ENCODE measurements at places on chromosomes 11 and 22.

DNA sequence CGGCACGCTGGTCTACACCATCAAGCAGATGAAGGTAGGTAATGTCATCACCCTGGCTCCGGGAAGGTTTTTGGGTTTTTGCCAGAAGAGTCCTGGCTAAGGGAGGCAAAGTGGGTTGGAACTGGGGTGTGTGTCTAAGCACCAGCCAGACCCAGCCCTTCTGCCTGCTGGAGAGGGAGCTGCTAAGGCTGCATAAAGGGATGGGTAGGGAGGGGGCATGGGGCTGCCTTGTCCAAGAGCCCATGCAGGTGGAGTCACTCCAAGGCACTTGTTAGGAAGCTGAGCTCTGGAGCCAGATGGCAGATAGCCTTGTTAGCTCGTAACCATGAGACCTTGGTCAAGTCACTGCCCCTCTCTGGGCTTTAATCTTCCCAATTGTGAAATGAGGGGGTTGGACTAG is 48.0 kb downstream of the TIMP3 start:
- no peak for DNase-seq

GRCh38 chr22:21077884-21078508 is 32.2 kb downstream of the LRRC74B start:
- DNase-seq: no peak

DNA sequence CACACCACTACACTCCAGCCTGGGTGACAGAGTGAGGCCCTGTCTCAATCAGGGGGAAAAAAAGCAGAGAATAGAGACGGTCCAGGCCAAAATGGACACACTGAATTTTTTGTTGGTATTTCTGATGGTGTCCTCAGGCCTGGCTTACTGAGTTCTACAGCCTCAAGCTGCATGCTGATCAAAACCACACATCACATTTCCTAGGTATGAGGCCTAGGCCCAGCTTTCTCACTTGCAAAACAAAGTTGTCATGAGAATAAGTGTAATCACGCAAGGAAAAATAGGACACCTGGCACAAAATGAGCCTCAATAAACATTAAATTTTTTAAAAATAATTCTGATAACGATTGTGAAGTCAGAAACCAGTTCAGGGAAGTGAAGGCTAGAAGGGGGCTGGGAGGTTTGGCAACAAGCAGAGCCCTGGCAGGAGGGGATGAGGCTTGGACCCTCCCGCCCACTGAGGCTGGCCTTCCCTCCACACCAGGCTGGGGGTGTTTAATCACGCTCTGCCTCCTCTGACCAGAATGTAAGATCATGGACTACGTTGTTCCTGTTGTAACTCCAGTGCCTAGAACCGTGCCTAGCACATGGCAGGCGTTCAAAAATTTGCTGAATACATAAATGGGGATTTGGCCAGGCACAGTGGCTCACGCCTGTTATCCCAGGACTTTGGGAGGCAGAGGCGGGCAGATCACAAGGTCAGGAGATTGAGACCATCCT is 18.1 kb downstream of the PACSIN2 start:
- no peak for DNase-seq

DNA sequence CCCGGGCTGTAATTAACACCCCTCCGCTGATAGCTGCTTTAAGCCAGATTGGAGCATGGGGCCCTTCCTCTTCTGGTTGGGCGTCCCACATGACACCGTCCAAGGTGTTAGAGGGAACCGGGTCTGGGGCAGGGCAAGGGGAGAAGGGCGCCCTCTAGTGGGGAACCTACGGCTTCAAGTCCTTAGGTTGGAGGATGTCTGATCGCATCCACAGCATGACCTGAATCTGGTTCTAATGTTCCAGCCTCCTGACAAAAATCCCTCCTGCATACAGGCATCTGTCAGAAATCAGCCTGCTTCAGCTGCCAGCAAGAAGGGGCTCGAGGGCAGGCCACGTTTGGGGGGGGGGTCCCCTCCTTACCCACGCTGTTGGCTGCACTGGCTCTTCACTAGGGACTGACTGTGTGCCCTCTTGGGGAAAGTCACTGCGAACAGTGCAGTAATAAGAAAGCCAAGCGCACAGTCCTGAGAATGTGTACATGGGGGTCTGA is 94.2 kb upstream of the TBCEL start:
- peak; percentile 47 for DNase-seq

- DNase-seq: no peak
Observed at GRCh38 chr22:32735526-32735925, 66.0 kb upstream of the TIMP3 start.

- DNase-seq: no peak
Observed at GRCh38 chr11:34501500-34501899, 12.1 kb downstream of the ELF5 start.

GRCh38 chr11:131681920-131682319 is 311.5 kb downstream of the NTM start:
- no peak for DNase-seq

DNA sequence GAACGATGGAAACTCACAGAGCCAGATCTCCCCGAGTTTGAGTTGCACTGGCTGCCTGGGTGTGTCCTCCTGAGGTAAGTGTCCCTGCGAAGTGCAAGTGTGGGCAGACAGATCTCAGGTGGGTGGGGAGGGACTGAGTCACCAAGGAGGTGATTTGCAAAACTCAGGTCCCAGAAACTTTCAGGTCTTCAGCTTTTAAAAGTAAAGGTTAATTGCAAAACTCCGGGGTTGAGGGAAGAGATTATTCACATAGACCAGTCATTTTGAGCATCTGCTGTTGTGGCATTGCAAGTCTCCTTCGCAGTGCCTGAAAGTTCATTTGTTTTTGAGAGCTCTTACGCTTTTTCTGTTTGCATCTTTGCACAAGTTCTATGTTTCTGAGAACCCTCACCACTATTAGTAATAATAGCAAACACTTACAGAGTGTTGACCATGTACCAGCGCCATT is 7.1 kb downstream of the CD44 start:
- DNase-seq: peak; percentile 56

DNA sequence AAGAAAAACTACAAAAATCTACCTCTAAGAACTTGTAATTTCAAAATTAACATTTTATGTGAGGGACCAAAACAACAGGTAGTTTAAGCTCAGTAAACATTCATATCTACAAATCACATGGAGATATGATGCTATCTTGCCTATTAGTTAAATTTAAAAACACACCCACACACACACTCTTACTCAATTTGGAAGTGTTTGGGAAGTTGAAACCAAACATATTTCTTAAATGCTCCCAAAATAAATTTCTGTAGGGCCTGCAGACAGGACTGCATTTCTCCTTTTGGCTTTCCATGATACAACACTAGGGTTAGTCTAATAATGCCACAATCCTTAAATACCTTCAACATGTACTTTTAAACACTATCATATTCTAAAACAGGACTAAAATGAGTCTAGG is 7.0 kb downstream of the PITPNB start:
- no peak for DNase-seq

DNA sequence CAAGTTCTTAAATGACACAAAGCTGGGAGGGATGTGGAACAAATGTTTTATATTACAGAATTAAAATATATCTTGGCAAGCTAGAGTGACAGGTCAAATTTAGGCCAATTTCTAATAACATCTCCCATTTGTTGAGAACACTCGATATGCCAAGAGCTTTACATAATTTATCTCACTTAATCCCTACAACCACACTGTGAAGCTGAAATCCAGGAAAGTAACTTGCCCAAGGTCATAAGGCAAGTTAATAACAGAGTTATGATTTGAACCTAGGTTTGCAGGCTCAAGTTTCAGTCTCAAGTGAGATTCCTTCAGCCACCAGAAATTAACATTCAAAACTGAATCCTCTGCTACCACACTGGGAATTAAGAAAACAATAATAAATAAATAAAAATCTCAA is 38.3 kb downstream of the RAB30 start:
- DNase-seq: no peak

- DNase-seq: no peak
Observed at GRCh38 chr11:103070142-103070541, 21.8 kb downstream of the DCUN1D5 start.

DNA sequence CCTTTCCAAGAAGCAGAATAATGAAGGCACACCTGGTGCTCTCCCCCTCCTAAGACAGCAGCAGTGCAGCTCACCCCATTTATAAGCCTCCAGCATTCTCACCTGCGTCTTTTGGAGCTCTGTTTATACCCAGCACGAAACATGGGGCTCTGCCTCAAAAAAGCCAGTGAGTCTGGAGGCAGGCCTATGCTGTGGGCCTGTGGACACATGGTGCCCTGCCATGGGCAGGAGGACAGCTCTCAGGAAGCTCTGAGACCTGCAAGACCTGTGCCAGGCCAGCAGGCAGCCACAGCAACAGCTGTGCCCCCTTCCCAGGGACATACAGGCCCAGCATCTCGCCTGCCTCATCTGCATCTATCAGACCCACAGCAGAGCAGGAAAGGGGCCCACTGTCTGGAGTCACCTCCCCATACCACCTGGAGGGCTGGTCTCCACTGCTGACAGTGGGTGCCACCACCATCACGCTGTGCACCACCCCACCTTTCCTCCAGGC is 64.2 kb downstream of the DGCR2 start:
- no peak for DNase-seq

DNA sequence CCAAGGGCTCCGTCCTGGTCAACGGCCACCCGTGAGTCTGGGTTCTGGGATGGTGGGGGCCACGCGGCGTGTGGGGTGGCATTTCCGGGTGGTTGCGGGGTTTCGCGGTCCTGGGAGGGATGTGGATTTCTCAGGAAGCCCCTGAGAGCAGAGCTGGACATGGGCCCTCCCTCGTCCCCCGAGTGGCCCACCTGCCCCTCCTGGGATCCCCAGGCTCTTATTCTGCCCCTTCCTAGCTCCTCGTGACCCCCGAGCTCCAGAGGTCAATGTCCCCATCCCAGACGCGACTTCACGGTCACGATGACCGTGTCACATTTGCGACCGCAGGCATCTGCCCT is 4.4 kb downstream of the MUC5AC start:
- no peak for DNase-seq

GRCh38 chr11:20249796-20250195 is 89.5 kb upstream of the DBX1 start:
- no peak for DNase-seq

- no peak for DNase-seq
Observed at GRCh38 chr11:13720940-13721339, 52.5 kb downstream of the FAR1 start.

DNA sequence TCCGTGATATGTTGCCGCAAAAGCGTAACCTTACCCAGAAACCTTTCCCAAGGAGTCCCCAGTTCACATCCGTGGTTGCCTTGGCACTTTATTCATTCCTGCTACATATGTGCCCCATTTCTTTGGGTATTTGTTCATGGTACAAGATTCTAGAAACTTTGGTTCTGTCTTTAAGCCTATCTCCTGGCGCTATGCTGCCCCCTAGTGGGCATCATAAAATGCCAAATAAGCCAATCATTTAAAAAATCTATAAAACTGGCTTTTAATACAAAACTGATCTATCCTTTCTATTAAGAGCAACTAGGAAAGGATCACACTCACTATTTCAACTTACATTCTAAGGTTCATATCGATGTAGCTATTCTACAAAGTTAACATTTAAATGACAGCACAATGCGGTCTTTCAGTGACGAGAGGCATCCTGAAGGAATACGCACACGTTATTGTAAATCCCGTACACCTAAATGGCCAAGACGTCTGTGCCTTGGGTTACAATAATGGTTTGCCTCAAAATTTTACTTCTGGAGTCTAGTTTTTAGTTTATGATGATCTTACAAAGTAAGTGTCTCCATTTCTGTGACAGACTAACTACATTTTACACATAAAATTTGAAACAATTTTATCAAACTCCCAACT is 16.2 kb downstream of the PIWIL3 start:
- DNase-seq: peak; percentile 45

- DNase-seq: no peak
Observed at GRCh38 chr11:33633251-33634003, 67.2 kb downstream of the C11orf91 start.

DNA sequence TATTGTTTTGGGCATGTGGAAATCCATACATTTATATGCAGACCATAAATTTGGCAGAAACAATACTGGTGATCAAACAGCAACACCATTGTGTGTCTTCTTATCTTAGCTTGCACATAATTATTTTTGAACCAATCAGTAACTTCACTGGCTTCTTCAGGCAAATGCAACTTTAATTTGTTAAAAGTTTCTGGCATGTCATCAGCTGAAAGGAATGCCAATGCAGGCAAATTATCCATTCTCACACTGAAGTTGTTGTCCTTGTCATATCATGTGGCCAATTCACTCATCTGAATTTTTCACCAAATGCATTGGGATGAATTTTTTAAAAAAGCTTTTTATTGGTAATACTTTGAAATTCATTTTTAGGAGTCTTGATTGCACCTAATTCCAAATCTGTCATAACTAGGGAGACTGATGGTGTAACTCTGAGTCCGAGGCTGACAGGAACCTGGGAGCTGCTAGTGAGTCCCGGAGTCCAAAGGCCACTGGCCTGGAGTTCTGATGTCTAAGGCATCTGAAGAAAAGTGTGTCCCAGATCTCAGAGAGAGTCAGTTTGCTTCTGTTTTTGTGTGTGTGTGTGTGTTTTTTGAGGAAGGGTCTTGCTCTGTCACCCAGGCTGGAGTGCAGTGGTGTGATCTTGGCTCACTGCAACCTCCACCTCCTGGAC is 17.4 kb upstream of the OR10V1 start:
- DNase-seq: no peak

- DNase-seq: no peak
Observed at GRCh38 chr22:47954107-47954506, 1191.7 kb downstream of the TBC1D22A start.

DNA sequence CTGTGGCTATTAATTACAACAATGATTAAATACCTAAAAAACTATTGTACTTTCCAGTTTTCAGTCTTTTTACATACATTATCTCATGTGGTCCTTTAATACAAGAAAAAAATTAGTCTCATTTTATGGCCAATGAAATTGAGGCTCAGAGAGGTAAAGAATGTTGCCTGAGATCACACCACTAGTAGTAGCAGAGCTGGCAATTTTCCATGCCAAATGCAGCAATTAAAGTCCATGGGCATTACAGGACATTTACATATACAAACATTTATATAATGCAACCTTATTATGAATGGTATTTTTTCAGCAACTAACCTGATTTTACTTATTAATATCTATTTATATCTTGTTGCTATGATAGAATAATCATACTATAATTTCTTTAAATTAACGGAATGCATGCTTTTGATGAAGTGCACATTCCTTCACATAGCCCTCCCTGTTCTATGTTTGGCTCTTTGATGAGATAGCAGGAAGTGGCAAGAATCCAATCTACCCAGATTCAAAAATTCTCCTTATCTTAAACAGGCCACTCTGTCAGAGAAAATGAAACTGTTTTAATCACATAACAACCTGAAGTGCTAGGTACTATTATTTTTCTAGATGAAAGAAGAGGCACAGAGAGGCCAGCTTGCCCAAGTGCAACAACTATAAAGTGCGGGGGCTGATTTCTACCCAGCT is 120.9 kb upstream of the LDLRAD3 start:
- no peak for DNase-seq

DNA sequence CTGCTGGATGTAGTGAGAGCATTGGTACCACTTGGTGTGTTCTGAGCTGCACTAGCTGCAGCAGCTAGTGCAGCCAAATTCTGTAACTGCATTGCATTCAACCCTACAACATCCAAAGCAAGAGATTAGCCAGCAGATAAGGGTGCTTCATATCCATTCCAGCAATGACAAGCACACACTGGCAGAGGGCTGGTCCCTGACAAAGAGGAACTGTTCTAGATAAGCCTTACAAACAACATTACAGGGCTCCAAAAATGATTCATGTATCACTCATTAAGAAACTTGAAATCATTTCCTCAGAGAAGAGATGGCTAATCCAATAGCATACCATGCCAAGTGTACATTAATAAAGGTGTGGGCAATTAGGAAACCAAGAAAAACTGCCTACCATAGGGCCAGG is 28.4 kb upstream of the RAPSN start:
- DNase-seq: no peak

Measured in stimulated activated CD4-positive, alpha-beta T cell treated with anti-CD3 and anti-CD28 coated beads, Interleukin-4, amount 100 ng/mL, for 48 hours (primary cell).